NCI-H69 (cell line): ENCODE measurements at places on chromosomes 7 and 10.

- DNase-seq = no peak
Observed at GRCh38 chr7:132683896-132684690, 107.8 kb upstream of the PLXNA4 start.

- DNase-seq = no peak
Observed at GRCh38 chr7:33743594-33743993, 161.7 kb upstream of the BMPER start.

GRCh38 chr7:96508371-96508770 lies 186.5 kb upstream of the SLC25A13 start:
- DNase-seq = peak; percentile 98

DNA sequence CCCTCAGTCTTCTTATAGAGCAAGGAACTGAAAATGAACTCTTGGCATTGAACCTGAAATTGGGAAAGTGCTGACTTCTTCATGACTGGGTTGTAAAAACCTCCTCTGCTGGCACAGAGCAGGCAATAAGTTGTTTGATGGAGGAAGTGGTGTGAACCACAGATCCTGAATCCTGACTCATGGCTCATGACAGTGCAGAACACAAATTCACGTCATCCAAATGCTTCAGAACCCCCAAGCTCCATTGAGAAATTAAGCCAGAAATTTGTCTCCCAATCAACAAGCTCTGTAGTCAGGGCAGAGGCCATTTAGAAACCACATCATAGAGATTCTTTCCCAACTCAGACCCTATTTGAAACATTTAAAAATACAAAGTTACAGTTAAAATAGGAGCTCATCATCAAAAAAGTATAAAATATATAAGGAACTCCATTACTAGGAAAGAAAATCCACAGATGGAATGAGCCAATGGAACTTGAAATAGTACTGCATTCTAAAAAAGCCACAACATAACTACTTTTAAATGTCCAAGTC lies 10.3 kb upstream of the STK17A start:
- no peak for DNase-seq

DNA sequence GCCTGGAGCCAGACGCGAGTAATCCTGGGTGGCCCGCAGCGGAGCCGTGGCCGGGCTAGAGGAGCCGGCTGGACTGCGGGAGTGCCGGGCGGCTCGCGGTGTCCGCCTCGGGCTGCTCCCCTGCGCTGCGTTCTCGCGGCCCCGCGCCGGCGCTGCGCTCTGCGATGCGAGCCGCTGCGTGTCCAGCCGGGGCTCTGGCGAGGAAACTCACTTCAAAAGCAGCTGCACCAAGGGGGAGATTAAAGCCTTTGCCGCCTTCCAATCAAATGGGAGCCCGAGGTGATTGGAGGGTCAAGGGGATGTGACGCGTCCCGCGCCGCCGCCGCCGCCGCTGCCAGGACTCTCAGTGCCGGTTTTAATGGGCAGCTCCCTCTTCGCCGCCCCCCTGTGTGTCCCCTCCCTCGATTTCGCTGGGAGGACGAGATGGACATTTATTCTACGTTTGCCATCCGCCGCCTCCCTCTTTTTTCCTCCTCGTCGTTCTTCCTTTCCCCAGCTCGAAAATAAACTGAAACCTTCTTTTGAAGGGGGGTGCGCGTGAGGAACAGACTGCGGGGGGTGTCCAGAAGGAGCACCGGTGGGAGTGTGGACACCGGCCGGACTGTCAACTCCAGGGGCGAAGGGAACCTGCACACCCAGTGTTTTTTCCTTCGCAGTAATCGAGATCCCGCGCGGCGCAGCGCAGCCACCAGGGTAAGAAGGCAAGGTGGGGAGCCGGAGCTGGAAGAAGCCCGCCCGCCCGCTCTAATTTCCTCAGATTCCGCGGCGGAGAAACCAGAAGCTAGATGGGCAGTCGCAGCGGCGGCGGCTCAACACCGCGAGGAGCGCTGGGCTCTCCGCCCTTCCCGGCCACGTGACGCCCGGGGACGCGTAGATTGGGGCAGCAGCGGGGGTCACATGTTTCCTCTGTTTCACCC lies at the start of gene ZNF503:
TSS of gene ZNF503 (minus strand) at position 196 of the 917 bp plus-strand sequence. CDS start 345 bp downstream, outside the sequence.
- no peak for DNase-seq

- DNase-seq = peak; percentile 57
Observed at GRCh38 chr7:82506208-82506607, 62.6 kb upstream of the CACNA2D1 start.

GRCh38 chr7:134845461-134845860 lies 66.0 kb downstream of the CALD1 start:
- DNase-seq = no peak

DNA sequence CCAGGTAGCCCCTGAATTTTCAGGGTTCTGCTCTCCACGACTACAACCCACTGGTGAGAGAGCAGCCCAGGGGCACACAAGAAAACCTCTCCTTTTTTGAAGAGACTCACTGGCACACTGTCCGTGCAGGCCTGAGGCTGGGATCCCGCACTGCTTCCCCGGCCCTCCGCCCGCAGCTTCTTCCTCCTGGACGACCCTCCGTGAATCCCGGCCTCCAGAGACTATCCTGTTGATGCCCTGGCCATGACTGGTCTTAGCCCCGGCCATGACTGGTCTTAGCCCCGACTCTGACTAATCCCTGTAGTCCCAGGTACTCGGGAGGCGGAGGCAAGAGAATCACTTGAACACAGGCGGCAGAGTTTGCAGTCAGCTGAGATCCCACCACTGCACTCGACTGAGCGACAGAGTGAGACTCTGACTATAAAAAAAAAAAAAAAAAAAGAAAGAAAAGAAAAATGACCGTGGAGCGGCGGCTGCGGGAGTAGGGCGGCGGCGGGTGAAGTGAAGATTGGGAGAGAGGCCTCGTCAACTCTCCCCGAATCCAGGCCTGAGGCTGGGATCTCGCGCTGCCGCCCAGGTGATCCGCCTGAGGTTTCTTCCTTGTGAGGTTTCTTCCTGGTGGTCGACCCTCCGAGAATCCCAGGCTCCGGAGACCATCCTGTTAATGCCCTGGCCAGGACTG lies 196.4 kb downstream of the ZNF716 start:
- no peak for DNase-seq

DNA sequence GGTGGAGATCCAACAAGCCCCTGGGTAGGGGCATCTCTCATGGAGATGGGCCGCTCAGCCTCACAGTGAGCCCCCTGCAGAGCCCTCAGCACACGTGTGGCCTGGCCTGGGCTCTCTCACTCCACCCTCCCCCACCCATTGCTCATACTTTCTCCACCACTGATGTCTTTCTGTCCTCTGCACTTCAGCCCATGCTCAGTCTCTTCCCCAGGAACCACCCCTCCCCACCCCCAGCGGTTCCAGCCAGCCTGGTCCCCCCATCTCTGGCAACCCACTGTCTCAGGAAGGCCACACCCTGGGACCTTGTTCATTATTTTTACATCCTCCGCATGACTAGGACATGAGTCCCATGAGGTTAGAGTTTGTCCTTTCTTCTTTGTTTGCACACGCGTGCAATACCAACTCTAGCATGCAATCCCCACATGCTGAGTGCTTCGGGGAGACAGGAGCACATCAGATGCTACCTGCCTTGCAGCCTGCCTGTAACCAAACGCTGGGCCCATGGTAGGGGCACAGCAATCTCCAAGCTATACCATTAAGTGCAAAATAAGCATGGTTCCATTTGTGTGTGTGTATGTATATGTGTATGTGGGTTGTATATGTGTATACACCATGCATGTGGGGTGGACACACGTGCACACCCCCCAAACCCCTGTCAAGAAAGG lies 408.4 kb upstream of the FOXK1 start:
- peak; percentile 26 for DNase-seq

DNA sequence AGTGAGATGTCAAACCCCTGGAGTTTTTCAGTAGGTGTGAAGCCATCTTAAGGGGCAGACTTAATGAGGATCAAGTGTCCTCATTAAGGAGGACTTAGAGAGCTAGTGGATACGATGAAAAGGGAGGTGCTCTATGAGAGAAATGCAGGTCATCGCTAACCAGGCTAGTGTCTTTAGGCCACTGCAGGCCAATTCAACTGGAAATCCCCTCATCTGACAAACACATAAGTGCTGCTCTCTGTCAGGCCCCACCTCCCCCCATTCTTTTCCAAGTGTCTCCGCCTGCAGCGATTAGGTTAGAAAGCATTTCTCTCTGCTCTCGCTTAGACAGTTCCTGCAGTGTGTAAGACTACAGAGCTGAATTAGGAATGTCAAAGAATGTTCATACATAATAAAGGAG lies 33.7 kb downstream of the RBM28 start:
- no peak for DNase-seq

DNA sequence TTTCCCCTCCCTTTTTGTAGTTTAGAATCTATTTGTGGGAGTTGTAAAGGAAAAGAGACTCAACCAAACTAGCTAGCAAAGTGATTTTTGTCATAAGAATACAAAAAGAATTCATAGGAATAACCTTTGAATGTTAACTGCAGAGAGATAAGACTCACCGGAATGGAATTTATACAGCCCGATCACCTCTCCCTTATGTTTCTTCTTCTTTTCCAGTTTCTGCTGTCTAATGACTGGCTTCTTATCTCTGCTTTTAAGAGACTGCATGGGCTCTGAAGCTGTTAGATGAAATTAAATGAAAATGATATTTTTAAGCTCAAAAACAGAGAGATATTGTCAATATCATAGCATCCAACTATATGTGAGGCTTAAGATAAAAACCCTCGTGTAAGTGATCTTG lies 1095.9 kb downstream of the REEP3 start:
- no peak for DNase-seq

DNA sequence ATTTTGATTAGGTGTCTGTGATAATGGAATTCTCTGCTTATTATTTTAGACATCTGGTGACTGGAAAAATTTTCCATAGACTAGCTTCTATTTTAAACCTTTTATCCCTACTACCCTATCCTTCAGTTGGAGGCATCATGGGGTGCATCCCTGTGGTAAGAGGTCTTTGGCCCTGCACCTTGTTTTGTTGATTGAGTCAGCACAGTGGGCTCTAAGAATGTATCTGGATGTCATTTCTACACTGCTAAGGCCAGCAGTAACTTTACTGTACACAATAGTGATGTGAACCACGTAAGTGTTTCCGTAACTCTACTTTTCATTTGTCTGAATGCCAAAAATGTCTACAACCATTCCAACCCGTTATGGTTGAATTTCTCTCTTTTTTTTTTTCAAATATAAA lies 75.6 kb downstream of the ADAM22 start:
- DNase-seq = no peak

- peak; percentile 77 for DNase-seq
Observed at GRCh38 chr7:28356619-28357018, 55.7 kb upstream of the CREB5 start.

DNA sequence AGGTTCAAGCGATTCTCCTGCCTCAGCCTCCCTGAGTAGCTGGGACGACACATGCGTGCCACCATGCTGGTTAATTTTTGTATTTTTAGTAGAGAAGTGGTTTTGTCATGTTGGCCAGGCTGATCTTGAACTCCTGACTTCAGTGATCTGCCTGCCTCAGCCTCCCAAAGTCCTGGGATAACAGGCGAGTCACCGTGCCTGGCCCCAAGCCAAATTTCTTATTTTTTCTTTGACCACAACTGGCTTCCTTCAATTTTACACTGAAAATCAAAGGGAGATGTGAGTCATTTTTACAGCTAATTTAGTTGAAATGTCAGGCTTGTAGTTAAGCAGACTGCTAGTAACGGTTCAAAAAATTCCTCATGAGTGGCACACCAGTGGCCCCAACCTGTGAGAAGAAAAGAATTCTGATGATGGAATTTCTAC lies 7.8 kb downstream of the RNF216 start:
- peak; percentile 34 for DNase-seq

DNA sequence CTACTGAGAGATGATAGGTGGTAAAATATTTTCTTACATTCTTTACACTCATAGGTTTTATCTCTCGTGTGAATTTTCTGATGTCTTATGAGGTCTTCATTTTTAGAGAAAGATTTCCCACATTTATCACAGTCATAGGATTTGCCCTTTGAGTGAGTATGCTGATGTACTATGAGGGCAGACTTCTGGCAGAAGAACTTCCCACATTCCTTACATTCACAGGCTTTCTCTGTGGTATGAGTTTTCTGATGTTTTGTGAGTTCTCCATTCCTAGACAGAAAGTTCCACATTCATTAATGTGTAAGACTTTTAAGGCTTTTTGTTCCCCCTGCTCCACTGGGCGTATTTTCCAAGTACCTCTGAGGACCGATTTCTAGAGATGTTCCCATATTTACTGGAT lies 23.5 kb downstream of the ZNF25 start:
- DNase-seq = no peak

DNA sequence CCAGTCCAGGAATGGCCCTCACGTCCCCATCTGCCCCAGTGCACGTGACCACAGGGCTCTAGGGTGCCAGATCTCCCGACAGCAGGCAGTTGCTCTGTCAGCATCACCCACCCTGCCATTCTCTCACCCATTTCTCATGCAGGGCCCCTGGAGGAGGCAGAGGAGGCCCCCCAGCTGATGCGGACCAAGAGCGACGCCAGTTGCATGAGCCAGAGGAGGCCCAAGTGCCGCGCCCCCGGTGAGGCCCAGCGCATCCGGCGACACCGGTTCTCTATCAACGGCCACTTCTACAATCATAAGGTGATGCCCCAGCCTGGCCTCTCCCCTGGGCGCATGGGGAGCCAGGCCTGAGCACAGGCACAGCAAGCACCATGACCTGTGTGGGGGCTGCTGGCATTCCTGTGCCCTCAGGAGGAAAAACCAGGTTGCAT lies 6.1 kb upstream of the DEPP1 start:
- DNase-seq = no peak

DNA sequence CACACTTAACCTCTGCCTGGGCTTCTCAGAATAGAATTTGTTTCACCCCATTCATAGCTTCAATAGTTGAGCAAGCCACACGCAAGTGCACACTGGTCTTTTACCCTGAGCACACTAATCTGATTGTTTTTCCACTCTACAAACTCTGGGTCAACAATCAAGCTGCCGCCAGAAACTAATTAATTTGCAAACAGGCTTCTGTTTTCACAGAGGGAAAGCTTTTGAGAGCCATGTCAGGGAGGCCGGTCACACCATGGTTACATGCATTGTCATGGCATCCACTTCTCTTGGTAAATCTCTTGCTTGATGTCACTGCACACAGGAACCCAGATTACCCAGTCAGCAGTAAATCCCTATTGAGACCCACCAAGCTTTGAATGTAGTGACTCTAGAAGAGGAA lies 154.2 kb downstream of the SEMA3A start:
- DNase-seq = peak; percentile 97

- no peak for DNase-seq
Observed at GRCh38 chr7:38373155-38373554, 99.7 kb upstream of the TARP start.

GRCh38 chr7:158453663-158454062 lies 134.0 kb downstream of the PTPRN2 start:
- DNase-seq = no peak

- no peak for DNase-seq
Observed at GRCh38 chr7:46191296-46191695, 270.2 kb upstream of the IGFBP3 start.

GRCh38 chr10:21495002-21495751 lies 30.3 kb downstream of the SKIDA1 start:
- DNase-seq = peak; percentile 31
